H54 (cell line): ENCODE measurements at places on chromosomes 11 and 22.

GRCh38 chr11:28107750-28108618 is at the start of the genes KIF18A and METTL15:
Gene KIF18A, minus strand, starts transcription at chr11:28108156. Its CDS starts 10,209 bp downstream, at chr11:28097947.
Gene METTL15, plus strand, starts transcription at chr11:28108388. Its CDS starts 4,947 bp downstream, at chr11:28113335.
- peak; percentile 64 for DNase-seq

DNA sequence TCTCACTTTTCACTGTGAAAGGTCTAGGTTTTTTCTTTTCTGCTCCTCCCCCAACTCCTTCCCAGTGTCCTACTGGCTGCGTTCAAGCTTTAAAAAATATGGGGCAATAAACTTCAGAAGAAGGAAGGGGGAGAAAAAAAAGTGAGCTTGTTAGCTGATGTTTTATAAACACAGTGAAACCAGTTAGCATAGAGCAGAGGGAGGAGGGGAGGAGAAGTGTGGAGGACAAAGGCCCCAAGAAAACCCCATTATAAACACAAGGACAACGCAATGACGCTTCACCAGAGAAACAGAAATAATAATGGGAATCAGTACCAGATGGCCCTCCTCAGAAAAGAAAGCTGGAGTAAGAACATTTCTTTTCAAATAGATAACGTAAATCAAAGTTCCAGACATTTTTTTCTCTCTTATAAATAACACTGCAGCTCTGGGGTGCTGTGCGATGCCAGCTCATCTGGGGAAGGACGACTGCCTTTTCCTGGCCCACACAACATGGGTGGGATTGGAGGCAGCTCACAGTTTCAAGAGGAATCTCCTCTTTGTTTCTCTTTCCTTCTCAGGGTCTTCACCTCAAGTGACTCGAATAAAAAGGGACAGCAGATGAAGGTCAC is 235.4 kb upstream of the NARS2 start:
- DNase-seq = no peak

DNA sequence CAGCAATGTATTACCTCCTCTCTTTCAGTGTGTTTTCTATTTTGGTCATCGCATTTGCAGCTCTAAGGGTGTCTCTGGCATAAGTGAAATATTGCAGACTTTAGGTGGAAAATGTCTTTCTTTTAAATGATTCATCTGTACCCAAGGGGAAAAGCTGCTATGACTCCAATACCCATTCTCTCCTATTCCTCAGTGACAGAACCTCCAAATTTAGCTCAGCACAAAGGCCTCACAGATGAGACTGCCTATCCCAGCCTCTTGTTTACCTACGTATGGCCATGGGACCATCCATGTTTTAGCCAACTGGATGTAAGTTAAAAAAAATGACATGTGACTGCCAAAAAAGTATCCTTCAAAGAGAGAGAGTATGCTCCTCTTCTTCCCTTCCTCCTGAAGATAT is 7.9 kb downstream of the MTMR2 start:
- no peak for DNase-seq

DNA sequence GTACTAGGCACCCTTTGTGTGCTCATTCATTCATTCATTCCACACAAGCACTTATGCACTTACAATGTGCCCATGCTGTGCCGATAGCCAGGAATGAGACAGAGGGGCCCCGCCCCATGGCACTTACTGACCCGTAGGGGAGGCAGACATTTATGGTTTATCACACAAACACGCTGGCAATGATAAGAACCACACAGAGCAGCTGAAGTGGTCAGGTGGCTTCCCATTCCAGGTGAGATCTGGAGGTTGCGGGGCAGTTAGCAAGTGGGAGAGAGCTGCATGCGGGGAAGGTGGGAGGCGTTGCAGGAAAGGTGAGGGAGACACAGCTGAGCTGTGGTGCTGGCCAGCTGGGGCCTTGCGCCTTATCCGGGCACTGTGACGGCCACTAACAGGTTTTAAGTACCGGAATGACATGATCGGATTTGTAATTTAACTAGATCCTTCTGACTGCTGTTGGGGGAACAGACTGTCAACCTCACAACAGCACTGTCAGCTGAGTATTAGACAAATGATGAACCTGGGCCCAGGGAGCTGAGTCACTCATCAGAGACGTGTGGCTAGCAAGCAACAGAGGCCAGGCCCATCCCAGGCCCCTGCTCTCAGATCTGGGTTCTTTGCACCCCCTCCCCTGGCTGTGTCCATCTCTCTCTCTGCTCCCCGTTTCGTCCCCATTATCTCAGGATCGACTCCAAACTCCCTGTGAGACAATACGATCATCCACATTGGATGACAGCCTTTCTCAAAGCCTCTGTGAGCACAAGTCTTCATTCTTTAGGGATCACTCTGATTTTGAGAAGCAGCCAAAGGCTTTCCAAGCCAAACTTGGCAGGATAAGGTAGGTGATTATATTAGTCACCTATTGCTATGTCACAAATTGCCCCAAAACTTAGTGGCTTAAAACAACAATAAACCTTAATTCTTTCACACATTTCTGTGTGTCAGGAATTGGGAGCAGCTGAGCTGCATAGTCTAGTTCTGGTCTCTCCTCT is 28.4 kb downstream of the RASD2 start:
- DNase-seq = peak; percentile 53
